T-helper 17 cell (primary cell): ENCODE measurements at places on chromosomes 3 and 15.

- DNase-seq: no peak
These were observed 1476.3 kb upstream of the CADM2 start for GRCh38 chr3:83482402-83483070.

- no peak for DNase-seq
These were observed 2.5 kb upstream of the CAMP start for GRCh38 chr3:48220746-48221145.

DNA sequence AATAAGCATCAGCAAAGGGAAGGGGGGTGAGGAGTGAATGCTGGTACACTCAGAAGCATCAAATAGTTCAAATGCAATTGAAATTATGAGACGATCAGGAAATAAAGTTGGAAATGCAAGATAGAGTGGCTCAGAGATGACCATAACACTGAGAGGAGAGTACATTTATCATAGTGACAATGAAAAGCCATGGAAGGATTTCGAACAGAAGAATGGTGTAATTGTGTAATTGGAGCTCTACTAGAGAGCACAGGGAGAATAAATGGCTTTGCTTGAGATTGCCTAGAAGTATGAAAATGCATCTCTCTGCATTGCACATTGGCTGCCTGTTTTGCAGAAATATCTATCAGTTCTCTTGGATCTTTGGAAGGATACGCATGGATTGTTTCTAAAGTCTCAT lies 163.3 kb downstream of the TP63 start:
- no peak for DNase-seq

DNA sequence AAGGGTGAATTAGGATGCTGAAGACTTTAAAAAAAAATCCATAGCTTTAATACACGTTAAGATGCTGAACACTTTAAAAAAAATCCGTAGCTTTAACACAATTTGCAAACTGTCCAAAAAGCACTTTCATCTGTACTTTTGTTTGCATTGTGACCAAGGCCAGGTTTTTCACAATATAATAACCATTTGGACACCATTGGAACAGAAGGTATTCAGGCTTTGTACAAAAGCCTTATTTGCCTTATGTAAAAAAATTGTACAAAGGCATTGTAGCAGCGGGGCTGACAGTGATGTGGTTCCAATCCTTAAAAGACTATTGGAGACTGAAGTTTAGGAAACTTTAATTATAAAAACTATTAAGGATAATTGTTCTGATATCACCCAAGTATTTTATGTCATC lies 15.2 kb upstream of the ICE2 start:
- no peak for DNase-seq
